Activated effector memory CD4-positive, alpha-beta T cell treated with anti-CD3 and anti-CD28 coated beads, Interleukin-2, amount 50 U/mL, for 16 hours (primary cell): ENCODE measurements at places on chromosomes 11 and 22.

DNA sequence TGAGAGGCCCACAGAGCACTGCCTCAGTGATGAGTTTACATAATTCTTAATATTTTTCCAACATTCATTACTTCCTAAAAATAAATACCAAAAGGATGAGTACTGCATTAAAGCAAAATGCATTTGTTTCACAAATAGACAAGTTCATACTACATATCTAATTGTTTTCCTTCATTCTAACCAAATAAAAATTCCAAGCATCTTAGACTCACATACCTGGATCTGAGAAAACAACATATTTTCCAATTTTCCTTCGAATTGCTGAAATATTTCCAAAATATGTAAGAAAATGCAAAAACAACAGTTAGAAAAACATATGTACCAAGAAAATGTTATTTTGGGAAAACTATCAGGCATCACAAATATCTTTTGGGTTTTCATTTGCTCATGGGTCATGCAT is 127.9 kb upstream of the CEP126 start:
- no peak for DNase-seq

GRCh38 chr11:73072935-73073481 is 69.1 kb downstream of the FCHSD2 start:
- no peak for DNase-seq

DNA sequence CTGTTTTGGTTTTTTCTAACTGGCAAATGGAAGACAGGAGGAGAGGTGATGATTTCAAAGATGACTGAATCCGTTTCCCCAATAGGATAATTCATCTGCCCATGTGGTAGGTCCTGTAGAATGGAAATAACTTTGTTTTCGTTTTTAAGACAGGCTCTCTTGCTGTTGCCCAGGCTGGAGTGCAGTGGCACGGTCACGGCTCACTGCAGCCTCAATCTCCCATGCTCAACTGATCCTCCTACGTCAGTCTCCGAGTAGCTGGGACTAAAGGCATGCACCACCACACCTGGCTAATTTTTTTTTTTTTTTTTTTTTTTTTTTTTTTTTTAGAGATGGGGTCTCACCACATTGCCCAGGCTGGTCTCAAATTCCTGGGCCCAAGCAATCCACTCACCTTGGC is 77.4 kb upstream of the BIRC3 start:
- DNase-seq = no peak

- DNase-seq = no peak
These were observed 98.1 kb downstream of the ZBTB16 start for GRCh38 chr11:114157476-114158050.

GRCh38 chr11:94171693-94172440 is 43.2 kb downstream of the PANX1 start:
- DNase-seq = peak; percentile 73

GRCh38 chr11:12109591-12110196 is 696 bp upstream of the MICAL2 start:
- peak; percentile 72 for DNase-seq

- no peak for DNase-seq
These were observed 38.1 kb upstream of the OPCML start for GRCh38 chr11:133570376-133570775.

GRCh38 chr11:107665018-107665417 is 46.8 kb downstream of the SLN start:
- DNase-seq = no peak

- DNase-seq = no peak
These were observed 18.3 kb downstream of the MYO18B start for GRCh38 chr22:25760294-25760693.

- DNase-seq = no peak
These were observed 436.0 kb downstream of the ETS1 start for GRCh38 chr11:128151338-128151737.

DNA sequence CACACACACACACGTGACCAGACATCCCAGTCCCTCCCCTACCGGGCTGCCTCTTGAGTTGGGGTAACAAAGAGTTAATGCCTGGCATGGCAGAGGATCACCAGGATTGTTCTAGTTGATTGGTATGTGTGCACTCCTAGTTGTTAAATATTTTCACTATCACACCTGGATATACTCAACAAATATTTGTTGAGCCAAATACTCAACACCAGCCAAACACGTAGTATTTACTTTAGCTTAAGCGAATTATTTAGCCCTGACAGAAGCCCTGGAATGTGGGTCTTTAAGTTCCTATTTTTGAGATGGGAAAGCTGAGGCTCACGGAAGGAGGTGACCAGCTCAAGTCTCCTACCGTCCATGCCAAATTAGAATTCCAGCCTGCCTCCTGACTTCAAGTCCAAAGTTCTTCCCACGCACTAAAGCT is 10.5 kb downstream of the CD3E start:
- DNase-seq = no peak

- no peak for DNase-seq
These were observed 212.6 kb upstream of the NAV2 start for GRCh38 chr11:19499999-19500398.

- DNase-seq = peak; percentile 6
These were observed 33.6 kb upstream of the CD81 start for GRCh38 chr11:2343502-2343901.

DNA sequence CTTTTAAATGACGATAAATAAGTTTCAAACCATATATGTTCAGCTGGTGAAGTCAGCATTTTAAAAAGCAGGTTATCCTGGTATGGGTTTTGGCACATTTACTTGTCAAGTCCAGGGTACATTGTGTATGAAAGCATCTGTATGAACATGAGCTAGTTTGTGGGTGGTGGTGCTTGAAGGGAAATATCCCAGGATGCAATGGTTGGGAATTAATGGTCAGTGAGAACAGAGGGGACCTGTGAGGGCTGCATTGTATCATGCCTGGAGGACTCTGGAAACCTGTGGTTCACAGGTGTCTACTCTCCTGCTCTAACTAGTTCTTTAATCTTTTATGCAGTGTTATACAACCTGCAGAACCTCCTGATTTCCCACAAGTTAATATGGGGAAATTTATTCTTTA is 5.8 kb downstream of the DEPDC7 start:
- no peak for DNase-seq

- DNase-seq = no peak
These were observed 32.4 kb downstream of the MYH9 start for GRCh38 chr22:36355362-36355761.

DNA sequence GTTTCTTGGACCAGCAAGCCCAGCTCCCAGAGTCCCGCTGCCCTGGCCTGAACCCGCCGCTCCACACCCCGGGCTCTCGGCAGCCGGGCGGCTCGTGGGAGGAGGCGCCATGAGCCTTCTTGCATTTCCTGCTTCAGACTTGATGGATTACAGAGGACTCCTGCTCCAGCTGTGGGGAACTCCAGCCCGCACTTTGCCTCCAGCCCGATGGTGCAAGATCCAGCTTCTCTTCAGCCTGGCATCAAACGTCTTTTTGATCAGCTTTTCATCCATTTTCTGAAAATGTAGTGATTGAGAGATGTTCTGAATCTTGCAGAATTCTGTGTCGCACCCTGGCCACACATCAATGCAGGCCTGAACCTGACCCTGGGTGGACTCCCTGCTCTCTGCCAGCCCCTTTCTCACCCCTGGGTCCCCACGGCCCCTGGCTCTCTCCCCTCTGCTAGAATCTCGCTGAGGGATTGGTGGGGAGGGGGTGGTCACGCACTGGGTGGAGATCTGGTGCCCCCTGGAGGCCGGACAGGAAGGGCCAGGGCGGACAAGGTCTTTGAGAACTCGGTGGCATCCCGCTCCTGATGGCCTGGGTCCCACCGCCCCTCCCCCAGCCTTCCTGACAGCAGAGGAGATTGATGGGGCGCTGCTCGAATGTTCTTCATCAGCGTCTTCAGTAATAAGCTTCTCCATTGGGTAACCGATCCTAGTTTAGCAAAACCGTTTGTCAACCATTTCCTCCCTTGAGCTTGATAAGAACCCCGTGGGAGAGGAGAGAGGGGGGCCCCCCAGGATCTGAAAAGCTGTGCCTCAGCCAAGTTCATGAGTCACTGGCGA is 12.1 kb upstream of the NFAM1 start:
- peak; percentile 92 for DNase-seq

DNA sequence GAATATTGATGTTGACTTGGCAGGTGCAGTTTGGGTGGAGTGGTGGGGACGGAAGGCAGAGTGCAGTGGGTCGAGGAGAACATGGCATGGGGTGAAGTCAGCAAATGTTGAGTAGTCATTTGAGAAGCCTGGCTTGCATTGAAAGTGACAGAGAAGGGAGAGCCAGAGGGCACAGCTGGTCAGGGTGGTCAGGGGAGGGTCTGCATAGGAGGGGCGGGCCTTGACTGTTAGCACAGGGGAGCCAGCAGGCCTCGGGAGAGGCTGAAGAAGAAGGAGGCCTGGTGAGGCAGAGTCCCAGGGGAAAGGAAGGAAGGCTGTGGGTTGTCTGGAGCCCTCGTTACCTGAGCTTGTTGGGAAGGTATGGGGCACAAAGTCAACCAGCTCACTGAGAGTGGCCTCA is 230.8 kb upstream of the TBCEL start:
- no peak for DNase-seq

DNA sequence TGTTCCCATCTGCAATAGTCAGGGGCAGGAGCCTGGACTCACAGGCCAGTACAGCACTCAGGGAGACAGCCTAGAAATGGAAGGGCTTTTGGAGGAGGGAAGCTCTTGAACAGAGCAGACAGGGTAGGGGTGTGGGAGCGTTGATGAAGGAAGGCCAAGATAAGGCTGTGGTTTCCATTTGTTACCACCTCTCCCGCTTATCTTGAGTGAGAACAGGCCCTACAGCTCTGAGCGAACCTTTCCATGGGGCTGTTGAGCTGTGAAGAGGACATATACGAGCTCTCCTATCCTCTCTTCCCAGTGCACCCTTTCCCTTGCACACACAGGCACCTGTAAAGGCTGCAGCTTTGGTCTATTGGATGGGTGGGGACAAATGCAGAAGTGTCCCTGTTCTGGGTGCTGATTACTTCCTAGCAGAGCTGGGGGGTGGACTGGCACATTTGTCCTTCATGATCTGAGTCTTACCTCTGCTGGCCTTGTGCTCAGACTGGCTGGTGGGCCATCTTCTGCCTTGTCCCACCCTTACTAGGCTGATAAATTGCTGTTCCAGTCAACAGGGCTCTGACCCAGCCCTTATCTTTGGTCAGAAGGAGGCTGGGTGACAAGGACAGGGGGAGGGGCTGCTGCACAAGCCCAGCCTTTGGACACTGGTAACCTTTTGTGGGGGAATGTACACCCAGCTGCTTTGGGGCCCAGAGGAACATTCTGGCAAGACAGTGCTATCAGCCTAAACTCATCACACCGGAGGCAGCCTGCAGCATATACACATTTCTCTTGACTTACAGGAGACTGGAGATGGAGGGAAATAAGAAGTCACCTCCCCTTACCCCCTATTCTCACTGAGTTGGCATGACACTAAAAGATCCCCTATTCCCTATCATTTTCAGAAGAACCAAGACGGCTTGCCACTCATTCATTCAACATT is 80.1 kb upstream of the NNMT start:
- DNase-seq = no peak

DNA sequence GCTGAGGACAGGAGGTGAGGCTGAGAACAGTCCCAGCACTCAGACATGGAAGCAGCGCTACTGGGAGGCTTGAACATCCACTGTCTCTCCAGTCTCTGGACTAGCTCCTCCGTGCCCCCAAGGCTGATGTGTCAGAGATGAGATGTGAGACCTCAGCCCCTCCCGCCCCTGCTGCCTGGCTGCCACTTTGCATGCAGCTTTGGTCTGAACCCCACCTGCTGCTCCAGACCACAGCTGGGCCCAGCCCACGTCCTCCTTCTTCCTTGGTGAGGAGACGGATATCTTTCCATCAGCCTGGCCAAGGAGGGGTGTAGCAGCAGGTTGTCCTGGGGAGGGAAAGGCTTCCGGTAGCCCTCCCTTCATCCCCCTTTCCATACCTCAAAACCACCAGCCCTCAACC is 148.0 kb upstream of the B3GAT1 start:
- peak; percentile 43 for DNase-seq

GRCh38 chr11:46369458-46370152 is 11.9 kb upstream of the MDK start:
- DNase-seq = peak; percentile 83

DNA sequence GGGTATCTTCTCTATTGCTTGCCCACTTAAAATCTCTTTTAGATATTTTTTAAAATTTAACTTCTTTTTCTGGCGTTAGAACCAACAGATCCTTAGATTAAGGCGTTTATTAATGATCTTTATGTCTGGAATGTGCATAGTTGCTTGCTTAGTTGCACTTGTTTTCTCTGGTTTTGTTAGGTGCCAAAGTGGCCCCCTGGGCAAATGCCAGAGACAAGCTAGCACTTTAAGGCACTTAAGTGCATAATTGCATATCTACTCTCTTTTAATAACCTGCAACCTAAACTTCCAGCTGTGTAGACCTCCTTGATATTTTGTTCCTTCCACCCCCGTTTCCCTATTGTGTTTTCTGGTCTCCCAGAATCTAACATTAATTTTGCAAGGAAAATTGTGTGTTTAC is 3.3 kb downstream of the RBM4 start:
- no peak for DNase-seq

DNA sequence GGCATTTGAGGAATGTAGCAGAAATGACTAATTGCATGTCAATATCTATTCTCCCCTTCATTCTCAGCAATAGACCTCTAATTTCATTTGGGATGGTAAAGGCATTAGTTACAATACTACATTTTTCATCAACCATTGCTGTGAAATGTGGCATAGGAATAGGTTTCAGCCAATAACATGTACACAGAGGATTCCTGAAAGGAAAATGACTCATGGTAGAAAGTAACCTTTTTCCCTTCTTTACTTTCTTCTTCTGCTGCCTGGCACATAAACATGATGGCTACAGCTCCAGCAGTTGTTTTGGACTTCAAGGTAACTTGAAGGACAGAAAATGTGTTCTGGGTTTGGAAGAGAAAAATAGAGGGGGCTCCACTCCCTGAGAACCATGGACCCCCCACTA is 231.8 kb upstream of the CTSC start:
- DNase-seq = no peak

DNA sequence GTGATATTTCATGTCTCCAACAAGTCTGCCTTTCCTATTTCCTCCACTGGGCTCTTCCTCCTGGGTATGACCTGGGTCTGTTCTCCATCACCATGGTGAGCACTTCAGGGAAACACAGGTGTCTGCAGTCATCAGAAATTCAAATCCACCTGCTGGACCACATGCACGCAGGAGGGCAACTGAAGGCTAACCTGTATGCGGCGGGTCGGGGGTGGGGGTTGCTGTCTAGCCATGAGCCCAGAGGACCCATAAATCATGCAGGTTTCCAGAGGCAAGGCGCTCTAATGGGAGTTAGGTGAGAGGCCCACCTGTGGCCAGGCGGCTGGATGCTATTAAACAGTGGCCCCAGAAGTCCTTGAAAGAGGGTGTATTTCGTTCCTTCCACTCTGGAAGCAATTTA is 11.1 kb upstream of the PAMR1 start:
- no peak for DNase-seq

- no peak for DNase-seq
These were observed 98.7 kb downstream of the NAV2 start for GRCh38 chr11:19811380-19811779.

GRCh38 chr11:27525824-27526516 is 19.4 kb upstream of the LIN7C start:
- no peak for DNase-seq

GRCh38 chr11:31243706-31244105 is 125.8 kb downstream of the DCDC1 start:
- DNase-seq = no peak
